Left lobe of liver (tissue), 2 donors: ENCODE measurements at places on chromosomes 16 and 17.

DNA sequence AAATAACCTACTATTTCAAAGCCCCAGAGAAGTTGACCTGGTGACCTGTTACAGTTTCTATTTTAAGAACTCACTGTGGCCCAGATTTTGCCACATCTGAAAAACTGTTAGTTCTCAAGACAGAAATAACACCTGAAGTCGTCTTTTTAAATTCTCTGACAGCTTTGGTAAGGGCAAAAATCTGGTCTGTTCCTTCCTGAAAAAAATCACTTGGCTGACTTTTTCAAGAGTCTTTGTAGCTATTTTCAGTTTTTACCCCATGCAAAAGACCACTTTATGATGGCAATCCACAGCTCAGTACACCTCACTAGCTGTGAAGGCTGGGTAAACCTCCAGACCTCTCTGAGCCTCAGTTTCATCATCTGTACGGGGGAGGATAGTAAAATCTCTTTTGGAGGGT lies 60.7 kb upstream of the SREBF1 start:
- DNase-seq = no peak

- no peak for DNase-seq
Observed at GRCh38 chr16:86287664-86288201, 222.6 kb upstream of the FOXF1 start.

DNA sequence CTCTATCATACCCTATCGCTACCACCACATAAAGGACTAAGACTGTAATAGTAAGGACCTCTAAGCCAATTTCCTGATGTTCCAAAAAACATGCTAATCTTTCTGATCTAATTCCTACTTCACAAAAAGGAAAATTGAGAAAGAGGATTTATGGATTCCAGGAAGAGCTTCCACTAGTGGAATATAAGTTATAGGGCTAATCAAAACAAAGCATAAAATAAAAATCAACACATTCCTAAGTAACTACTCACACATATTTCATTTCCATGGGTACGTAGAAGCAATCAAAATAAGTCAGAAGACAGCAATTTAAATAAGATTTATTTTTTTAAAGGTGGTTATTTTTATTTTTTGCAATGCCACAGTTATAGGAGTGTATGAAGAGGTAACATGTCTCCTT lies 12.4 kb downstream of the CCDC43 start:
- DNase-seq = no peak

DNA sequence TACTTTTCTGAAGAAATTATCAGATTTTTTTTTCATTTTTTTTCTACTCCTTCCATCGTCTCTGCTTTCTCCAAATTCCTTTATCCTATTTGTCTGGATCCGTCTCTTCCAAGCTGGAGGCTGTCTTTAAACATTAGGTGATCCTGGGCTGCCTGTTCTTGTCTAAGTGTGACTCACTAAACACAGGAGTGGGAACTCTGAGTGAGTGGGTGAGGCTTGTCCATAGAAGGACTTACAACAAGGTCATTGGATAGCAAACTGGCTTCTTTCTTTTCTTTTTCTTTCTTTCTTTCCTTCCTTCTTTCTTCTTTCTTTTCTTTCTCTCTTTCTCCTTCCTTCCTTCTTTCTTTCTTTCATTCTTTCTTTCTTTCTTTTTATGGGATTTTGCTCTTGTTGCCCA lies 18.2 kb downstream of the ALOX15 start:
- DNase-seq = no peak

DNA sequence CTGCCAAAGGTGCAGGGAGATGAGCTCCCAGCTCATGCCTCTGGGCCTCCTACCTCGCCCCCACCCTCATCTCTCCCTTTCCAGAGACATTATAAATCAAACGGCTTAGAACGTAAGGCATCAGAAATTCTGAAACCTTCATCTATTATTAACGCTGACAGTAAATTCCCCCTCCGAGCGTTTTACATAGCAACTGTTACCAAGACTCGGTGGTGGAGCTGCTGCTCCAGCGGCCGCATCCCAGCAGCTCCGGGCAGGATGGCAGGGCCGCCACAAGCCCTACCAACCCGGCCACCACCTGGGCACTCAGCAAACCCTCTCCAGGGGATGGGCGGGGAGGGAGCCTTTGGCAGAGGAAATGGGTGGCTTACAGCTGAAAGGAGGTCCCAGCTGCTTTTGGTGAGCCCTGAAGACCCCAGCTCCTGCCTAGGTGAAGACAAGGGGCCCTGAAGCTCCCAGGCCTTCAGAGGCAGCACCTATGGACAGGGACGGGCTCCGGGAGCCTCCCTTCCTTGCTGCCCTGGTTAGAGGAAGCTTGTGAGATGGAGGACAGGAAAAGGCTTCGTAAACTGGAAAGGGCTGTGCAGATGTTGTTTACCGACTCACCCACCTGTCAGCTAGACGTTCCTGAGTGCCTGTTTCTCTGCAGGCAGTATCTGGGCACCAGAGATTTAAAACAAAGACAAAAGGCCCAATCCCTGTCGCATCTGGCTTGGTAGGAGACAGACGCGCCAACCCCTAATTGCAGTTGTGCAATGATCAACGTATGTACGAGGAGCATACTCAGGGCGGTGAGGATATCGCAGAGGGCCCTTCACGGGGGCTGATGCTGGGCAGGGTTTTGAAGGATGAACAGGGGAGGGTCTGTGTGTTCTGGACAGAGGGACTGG lies 76.9 kb downstream of the RAI1 start:
- no peak for DNase-seq

DNA sequence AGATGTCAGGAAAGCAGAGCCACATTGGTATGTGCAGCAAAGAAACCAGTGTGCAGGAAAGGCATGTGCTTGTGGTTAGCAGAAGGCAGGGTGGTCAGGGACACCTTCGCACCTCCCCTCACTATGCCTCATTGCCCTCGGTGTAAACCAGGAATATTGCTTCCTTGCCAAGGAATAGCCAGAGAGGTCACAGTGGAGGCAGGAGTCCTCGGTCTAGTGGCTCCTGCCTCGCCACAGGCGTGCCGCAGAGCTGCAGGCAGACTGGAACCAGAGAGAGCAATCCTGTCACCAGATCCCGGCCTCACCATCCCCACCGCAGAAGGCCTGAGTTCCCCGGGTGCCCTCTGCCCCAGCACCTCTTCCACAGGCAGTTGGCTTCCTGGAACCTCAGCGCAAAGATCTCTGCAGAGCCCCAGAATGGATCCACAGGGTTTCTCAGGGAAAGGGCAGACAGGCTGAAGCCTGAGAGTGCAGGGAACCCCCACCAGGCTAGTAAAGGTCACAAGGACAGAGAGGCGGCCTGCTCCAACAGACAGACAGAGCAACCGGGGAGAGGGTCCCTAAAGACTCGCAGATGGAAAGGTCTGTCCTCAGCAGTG lies 21.6 kb downstream of the CCDC182 start:
- no peak for DNase-seq
